ENCODE measurements at places on chromosomes 5 and 9. TPM values are rescaled to one million over a fixed set of nuclear protein-coding genes. Genes with fewer than 3 reads are reported as not detected.

The GAS1 gene
- total RNA-seq: 11.0 TPM

DNA sequence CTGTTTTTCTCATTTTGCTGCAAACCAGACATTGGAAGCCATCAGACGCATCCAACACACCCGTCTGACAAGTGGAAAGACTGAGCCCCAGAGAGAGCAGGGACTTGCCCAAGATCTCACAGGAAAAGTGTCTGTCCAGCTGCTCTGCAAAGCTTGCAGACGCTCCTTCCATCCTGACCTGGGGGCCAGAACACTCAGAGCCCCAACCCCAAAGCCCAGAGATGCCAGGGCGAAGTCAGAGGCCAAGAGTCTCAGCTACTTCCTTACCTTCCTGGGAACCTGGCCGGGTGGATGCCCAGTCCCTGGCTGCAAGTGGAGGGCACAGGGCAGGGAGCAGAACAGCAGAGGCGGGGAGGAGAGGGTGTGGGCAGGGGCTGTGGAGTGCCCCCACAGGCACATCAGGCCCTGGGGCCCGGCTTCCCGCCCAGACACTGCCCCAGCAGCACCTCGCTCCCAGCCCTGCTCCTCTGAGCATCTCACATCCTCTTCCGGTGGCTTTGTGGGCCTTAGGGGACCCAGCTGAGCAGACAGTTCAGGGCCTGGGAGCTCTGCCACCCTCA is 9.7 kb upstream of the RALGDS start:
- DNase-seq: no peak

- DNase-seq: peak; percentile 76
Measured at GRCh38 chr9:130240410-130241197, 25.0 kb upstream of the HMCN2 start.

DNA sequence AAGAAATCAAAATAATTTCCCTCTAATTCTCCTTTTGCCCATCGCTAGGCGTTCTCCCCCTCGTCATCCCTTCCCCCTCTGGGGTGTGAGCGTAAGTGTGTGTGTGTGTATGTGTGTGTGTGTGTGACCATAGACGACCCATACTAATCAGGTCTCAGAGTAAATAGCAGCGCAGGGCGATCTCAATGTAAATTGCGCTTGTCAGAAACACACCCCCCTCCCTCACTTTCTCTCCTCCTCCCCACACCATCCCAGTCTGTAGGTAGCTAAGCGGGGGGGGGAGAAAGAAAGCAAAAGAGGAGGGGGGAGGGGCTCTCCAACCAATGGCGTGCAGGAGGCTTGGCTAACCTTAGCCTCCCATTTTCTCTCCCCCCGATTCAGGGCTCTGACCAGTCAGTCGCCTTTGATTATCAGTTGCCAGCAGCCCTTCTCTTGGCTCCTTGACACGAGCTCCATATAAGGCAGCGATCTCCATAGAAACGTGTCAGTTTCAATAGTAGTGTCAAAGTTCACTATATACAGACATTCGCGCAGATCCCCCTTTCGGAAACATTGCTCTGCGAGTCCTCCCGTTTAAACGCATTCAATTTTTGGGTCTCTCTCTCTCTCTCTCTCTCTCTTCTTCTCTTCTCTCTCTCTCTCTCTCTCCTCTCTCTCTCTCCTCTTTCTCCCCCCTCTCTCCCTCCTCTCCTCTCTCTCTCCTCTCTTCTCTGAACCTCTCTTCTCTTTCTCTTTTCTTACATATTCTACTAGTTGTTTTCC is at the start of gene NR2F1:
Gene NR2F1, plus strand, starts transcription at position 546 of the 762 bp plus-strand sequence. CDS start 1,802 bp downstream, outside the sequence.
- peak; percentile 92 for DNase-seq

- DNase-seq: no peak
Measured at GRCh38 chr9:98977813-98978212, 34.1 kb downstream of the COL15A1 start.

DNA sequence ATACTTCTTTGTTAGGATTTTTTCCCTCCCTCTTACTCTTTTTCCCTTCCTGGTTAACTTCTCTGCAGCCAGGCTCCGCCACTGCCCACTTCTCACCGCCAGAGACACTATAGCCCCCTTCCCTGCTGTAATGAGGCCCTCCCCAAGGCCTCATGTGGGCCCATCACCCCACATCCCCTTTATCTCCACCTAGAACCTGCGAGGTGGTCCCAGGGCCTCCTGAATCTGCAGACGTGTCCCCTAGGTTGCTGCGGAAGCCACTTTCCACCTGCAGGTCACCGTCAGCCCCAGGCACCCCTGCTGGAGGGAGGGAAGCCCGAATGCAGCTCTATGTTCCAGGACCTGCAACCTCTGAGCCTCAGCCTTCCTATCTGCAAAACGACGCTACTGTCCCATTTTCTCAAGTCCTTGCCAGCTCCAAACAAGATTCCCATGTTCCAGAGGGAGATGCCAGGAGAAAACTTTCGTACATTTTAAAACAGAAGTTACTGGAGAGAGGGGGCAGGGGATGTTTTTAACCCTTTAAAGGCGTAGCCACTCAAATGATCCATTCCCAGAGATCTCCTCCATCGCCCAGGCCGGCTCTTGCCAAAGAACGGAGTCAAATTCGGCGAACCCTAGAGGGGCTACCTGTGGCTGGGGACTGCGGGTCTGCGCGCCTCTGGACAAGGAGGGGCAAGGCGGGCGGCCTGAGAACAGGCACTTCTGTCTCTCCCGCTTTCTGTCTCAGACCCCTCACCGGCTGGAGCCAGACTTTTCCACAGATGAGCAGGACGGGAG is 929 bp downstream of the SH3PXD2B start:
- DNase-seq: peak; percentile 53

The SPATA31C1 gene
- total RNA-seq: not detected

The ADCY2 gene
- not detected for total RNA-seq

- no peak for DNase-seq
Measured at GRCh38 chr9:95505072-95505716, 11.6 kb downstream of the PTCH1 start.

DNA sequence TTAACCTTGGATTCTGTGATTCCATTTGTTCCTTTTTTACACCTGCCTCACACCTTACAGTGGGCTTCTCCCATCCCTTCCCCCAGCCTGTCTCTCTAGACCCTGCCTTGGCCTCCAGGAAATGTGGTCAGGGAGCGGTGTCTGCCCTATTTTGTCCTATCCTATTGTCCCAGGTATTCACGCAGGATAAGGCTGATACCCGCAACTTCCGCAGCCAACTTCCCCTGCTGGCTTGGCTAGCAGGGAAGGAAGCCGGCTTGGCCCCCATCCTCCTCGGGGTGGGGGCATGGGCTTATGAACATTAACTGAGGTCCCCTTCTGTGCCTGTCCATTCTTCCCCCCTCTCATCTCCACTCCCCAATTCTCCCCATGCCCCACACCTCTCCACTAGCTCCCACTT is 3.5 kb downstream of the CSF1R start:
- no peak for DNase-seq

GRCh38 chr5:115325296-115325959 is 29.0 kb upstream of the CCDC112 start:
- DNase-seq: no peak

- no peak for DNase-seq
Measured at GRCh38 chr9:113531919-113532808, 68.6 kb downstream of the RGS3 start.

- DNase-seq: no peak
Measured at GRCh38 chr5:90807496-90807895, 248.9 kb downstream of the ADGRV1 start.

The BTNL8 gene
- not detected for total RNA-seq

GRCh38 chr5:38263983-38264382 is 5.6 kb downstream of the EGFLAM start:
- DNase-seq: no peak

DNA sequence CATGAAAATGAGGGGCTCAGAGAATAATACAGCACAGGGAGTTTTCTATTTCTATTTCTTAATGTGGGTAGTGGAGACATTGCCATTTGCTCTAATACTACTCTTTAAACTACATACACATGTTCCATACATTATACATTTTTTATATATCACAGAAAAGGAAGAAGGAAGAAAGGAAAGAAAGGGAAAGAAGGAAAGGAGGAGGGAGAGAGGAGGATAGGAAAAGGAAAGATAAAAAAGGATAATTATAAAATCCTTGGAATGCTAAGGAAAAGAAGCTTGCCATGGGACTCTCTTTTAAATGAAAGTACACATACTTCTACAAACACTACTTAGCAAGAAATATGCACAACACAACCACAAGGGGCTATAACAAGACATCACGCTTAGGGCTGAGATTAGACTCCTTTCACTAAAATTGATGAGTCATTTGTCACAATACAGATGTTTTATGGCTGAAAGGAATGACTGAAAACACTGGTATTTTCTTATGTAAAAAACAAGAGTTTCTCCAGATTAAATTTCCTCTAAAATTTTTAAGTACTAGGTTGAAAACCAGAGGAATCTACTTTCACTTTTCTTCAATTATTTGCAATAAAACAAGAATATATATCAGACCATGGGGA is 219.8 kb downstream of the ARL15 start:
- DNase-seq: peak; percentile 55

The PCDHGB1 gene
- total RNA-seq: 0.19 TPM

- DNase-seq: no peak
Measured at GRCh38 chr9:96413302-96414221, 4.6 kb downstream of the ZNF367 start.

- DNase-seq: no peak
Measured at GRCh38 chr5:153088538-153088937, 401.9 kb upstream of the GRIA1 start.

DNA sequence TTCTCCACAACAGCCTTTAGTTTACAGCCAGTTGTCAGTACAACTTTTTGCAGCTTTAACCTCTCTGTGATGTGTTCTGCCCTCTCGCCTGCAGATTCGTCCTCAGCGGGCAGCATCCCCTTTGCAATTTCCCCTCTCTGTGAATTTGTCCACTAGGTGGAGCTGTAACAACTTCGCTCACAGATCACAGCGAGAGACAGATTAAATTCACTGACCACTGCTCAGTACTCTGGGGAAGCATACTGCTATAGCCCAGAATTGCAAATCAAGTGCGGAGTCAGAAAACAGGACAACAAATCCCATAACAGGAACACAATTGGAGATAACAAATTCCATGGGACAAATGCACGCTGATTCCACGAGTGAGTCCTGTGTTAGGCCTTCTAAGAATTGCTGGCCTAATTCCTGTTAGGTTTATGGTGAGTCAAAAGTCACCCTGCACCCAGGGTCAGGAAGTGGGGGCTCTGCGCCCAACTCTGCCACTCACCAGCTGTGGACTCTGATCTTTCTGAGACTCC is 2124.9 kb downstream of the MAT2B start:
- peak; percentile 87 for DNase-seq

DNA sequence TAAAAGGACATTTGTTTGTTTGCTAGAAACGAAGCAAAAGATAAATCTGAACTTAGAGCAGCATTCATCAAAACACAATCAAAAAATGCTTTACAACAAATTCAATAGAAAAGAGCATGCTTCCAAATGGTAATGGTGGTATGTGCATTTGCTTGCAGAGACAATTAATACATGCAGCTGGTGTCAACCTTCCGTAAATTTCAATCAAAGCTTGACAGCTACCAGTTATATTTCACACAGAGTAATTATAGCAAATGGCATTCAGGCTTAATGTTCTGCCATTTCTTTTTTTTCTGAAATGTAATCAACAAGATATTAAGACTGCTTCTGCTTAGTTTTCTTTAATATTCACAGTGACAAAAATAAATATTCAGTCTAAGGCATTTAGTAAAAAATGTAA is 90.6 kb downstream of the AUH start:
- DNase-seq: no peak

- peak; percentile 85 for DNase-seq
Measured at GRCh38 chr5:160315968-160316367, 3.6 kb upstream of the CCNJL start.

GRCh38 chr9:121527371-121527770 is 27.7 kb upstream of the GGTA1 start:
- DNase-seq: no peak

The SAP30L gene
- 45.9 TPM for total RNA-seq

- peak; percentile 78 for DNase-seq
Measured at GRCh38 chr5:132063090-132063911, 2.8 kb downstream of the IL3 start.

The TSSK1B gene
- 0.39 TPM for total RNA-seq

- no peak for DNase-seq
Measured at GRCh38 chr9:121160025-121160424, 41.6 kb downstream of the RAB14 start.

DNA sequence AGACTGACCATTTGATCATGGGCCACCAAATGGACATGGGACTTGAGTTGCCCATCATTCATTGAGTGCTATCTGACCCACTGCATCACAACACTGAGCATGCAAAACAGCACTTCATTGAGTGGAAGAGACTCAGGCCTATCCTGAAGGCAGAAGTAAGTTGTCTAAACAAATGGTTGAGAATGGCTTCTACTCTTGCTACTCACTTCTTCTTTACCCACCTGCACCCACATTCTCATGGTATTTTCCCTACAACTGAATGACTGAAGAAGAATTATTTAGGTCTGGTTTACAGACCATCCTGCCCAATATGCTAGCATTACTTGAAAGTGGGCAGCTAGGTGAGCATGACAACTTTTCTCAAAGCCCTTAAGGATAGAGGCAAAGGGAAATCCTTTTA is 41.0 kb upstream of the PIP5K1B start:
- DNase-seq: no peak
